ENCODE measurements at places on chromosomes 11 and 22.

GRCh38 chr11:70007796-70008195 lies 70.3 kb upstream of the ANO1 start:
- no peak for DNase-seq

DNA sequence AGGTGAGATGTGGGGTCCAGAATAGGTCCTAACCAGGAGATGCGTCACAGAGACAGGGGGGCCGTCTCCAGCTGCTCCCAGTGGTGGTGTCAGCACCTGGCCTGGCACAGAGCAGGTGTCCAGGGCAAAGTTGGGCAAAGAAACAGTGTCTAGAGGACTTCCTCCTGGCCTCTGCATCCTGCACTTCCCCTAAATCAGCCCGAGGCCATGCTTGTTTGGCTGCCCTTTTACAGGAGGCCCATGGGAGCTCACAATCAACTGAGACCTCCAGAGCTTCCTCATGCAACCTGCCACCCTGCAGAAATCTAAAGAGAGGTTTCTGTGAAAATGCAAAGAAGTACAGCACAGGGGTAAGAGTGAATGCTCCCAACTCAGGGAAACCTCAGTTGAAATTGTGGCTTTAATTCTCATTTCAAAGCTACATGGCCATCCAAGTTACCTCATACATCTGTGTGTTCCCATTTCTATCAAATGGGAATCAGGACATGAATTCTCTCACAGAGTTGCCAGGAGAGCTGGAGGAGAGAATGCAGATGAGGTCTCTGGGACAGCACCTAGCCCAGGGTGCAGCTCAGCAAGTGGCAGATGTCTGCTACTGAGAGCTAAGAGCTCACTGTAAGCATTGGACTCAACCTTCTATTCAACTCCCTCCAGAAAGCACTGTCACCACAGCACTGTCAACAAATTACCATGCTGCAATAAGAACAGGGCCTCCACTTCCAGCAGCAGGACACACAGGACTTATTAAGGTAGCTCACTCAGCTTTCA lies 32.6 kb downstream of the TCIRG1 start:
- no peak for DNase-seq

DNA sequence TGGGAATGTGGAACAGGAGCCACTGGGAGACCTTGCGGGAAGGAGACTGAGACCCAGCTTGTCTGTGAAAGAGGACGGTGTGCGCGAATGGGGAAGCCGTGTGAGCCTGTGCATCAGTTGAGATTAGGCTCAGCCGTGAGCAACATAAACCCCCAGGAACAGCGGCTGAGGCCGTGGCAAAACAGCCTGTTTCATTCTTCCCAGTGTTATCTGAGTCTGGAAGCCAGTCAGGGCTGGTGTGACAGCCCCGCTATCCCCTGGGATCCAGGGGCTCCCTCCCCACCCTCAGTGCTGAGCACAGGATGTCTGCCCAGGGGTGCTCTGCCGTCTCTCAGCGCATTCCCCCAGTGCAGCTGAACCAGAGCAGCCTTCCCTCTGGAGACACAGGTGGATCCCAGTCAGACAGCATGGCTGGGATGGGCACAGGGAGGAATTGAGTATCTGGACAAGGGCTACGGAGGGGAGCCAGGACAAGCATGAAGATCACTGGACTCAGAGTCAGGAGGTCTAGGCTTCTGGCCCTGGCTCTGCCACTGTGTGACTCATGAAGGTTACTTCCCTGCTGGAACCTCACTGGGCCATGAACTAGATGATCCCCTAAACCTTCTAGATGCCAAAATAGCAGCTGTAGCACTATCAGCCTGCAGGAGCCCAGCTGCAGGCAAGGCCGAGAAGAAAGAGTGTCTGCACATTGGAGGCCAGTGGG lies 8.6 kb downstream of the OAF start:
- no peak for DNase-seq

DNA sequence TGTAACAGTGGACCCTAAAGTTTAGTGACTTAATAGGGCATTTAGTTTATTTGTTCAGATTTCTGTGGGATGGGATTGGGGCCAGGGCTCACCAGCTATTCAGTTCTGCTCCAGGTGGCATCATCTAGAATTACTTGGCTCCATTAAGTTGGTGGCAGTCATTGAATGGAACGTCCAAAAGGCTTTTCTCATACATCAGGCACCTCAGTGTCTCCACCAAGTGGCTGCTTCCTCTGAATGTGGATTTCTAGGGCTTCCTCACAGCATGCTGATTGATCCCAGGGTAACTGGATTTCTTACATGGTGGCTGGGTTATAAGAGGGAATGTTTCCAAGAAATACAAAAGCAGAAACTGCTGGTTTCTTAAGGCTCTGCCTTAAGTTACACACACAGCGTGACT lies 34.7 kb downstream of the USP47 start:
- DNase-seq: no peak

GRCh38 chr22:40813912-40814315 lies 5.2 kb downstream of the SLC25A17 start:
- DNase-seq: no peak

DNA sequence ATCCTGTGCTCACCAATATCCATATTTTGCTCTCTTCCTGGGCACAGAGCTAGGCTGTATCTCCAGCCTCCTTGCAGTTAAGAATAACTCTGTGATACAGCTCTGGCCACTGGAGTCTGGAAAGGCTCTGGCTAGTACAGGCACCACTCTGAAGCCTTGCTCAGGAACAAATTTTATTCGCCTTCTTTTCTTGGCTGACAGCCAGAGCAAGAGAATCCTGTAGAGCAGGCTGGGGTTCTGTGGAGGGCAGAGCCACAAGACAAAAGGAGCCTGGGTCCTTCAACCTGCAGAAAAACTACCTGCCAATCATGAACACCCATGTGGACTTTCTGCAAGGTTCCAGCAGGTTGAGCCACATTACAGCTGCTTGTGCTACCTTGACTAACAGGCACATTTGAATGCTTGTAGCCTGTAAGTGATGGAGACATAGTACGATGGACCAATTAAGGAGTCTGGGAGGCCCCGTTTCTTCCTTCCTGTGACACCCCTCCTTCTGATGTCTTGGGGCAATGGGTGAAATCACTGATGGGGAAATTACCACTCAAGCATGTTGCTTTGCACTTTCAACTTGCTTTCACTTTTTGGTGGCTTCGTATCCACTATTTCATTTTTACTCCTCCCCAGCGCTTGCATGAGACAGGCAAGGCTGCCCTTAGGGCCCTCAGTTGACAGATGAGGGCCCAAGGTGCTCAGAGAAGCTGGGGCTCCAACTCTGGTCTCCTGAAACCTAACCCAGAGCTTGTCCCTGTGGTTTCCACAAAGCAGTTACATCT lies 267.2 kb upstream of the SYN3 start:
- DNase-seq: no peak

DNA sequence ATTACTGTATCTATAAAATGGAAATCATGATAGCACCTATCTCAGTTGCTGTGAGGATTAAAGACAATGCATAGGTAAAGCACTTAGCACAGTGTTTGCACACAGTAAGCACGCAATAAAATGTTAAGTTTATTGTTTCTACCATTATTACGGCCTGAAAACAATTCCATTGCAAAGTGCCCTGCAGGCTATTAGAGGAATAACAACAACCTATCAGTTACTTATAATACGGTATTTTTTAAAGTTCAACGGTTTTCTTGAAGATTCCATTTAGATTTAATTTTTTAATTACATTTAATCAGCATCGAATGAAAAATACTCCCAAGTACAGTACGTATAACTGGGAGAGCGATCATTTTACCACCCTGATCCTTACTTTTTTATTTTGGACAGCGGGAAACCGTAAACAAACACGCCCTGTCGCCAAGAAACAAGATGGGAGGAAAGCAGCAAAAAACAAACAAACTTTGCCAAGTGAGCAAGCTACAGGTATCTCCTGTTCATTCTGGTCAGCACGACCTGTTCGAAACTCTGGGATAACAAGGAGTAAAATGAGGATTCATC lies 893 bp downstream of the SLC36A4 start:
- DNase-seq: no peak

GRCh38 chr11:22244986-22245592 lies 52.2 kb downstream of the ANO5 start:
- DNase-seq: no peak

DNA sequence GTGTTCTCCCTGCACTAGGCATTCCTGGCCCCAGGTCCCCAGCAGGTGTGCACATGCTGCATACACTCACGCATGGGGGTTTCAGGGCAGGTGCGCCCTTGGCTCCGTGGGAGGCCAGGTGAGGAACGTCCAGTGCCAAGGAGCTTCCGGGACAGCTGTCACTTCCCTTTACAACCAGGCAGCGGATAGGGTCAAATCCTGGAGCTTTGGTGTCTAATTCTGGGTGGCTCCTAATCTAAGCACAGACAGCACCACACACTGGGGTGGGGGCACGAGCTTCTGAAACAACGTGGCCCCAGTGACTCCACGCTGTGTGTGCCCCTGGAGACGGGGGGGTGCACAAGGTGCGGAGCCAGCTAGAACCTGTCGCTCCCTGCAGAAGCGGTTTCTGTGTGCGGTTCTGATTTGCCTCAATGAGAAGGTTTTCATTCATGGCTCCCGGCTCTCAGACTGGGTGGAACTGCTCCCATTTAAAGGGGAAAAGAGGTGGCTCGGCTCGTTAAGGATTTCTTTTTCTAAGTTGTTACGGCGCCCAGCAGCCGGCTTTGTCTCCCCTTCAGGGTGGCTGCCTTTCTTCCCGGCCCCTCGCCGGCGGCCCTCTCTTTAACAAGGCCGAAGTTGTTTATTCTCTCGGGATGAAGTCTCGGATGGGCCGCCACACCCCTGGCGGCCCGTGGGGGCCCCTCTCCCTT lies 5.0 kb downstream of the CCND1 start:
- DNase-seq: no peak

GRCh38 chr22:46366801-46367706 lies 31.5 kb downstream of the TRMU start:
- no peak for DNase-seq

DNA sequence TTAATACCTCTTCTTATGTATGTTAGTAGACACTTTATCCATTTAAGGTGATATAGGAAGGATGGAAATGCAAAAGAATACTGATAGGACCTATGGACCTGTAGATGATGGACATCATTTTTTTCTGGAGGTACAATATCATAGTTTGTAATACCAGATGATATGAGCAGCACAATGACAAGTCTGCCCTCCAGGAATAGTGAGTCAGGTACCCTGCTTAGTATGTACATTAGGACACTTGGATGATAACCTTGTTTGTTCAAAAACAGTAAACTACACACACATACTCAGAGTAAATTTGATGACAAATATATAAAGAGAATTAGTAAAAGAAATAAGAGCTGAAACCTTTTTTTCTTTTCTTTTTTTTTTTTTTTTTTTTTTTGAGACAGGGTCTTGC lies 58.7 kb upstream of the B3GNT6 start:
- DNase-seq: no peak

DNA sequence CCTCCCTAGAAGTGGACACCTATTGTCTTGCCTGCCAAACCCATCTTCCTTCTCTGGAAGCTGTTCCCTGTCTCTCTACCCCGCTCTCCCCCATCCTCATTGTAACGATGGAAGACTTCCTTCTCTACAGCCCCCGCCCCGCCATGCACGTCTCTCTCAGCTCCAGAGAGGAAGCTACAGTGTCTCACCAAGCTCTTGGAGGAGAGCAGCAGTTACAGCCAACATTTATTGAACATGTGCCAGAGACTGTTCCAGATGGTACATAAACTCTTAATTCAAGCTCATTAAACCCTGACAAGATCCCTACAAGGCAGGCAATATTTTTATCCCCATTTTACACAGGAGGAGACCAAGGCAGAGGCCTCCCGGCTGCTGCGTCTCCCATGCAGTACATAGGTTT lies 15.1 kb downstream of the MCHR1 start:
- no peak for DNase-seq

- no peak for DNase-seq
These were observed 873 bp downstream of the GPHA2 start for GRCh38 chr11:64934682-64935358.

DNA sequence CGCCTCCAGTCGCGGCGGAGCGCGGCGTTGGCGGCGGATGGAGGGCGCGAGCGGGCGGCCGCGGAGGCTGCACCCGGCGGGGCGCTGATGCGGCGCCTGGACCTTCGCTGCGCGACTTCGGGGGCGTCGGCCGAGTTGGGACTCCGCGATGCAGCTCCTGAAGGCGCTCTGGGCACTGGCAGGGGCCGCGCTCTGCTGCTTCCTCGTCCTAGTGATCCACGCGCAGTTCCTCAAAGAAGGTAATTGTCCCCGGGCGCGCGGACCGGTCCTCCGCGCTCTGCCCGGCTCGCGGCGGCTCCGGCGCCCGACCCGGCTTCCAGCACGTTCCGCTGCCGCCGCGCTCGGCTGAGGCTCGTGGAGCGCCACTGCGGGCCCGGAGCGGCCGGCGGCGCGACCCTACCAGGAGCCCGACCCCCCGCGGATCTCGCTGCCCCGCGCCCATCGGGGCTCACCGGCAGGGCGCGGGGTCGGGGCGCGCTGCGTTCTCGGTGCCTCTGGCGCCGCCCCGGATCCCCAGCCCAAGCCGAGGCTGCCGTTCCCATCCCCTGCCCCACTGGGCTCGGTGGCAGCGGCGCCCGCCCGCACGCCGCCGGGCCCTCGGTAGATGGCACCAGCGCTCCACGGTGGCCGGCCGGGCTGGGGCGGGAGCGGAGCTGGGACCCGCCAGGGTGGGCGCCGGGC lies 1251.2 kb downstream of the BRD1 start:
- no peak for DNase-seq

- no peak for DNase-seq
These were observed 157.1 kb downstream of the DYNC2H1 start for GRCh38 chr11:103266167-103266831.

- no peak for DNase-seq
These were observed 4.9 kb upstream of the TCN2 start for GRCh38 chr22:30602049-30602448.

DNA sequence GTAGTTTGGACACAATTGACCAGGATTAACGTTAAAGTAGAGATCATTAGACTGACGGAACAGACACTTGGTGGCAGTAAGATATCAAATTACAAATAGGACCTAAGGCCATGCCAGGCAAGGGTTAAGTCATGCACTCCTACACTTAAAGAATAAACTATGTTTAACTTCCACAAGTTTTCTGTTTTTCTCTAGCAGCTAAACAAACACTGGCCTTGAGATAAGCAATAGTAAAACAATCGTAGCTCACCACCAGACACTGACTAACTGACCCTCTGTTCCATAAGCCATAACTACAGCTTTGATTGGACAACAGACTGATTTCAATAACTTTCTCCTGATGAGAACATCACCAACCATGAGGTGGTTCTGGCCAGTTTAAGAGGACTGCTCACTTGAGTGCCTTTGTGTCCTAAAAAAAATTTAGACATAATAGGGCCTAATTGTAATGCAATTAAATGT lies 2.0 kb upstream of the CEP126 start:
- no peak for DNase-seq

GRCh38 chr11:3220521-3221407 lies 2.2 kb upstream of the MRGPRG start:
- DNase-seq: no peak

DNA sequence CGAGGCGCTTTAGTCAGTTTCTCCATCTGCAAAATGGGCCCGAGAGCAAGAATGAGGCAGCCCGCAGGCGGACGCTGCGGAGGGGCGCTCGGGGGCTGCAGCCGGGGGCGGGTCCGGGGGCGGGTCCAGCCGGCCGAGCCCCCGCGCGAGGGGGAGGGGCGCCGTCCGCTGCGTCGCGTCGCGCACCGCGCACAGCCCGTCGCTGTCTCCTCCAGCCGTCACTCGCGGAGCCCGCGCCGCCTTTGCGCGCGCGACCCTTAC lies 282 bp downstream of the PC start:
- no peak for DNase-seq

Data from effector CD8-positive, alpha-beta T cell (primary cell).